Skin of body (tissue), 3 donors: ENCODE measurements at places on chromosomes 11 and 22. TPM values are rescaled to one million over a fixed set of nuclear protein-coding genes. Genes with fewer than 3 reads are reported as not detected.
A peak's percentile ranks its signal among the peaks of the same experiment; 100 is the strongest.

SSTR3 gene
- total RNA-seq, result not detected

DNA sequence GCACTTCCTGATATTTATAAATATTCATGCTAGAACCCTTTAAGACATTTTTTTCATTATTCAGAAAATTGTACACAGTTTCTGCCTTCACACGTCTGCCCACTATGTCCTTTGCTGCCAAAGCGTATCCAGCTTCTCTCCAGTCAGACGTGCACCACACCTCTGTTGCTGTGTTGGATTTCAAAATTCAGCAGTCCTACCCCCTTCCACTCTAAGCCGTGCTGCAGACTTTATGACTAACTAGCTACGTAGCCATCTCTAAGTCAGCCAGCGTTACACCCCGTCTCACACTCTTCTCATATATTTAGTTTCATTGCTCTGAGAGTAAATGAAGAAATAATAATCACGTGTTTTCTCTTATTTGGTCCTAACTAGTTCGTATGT, 28.2 kb upstream of the OPCML start:
- DNase-seq, result peak; percentile 26

GRCh38 chr11:2248242-2248641, 22.1 kb downstream of the ASCL2 start:
- no peak for DNase-seq

DNA sequence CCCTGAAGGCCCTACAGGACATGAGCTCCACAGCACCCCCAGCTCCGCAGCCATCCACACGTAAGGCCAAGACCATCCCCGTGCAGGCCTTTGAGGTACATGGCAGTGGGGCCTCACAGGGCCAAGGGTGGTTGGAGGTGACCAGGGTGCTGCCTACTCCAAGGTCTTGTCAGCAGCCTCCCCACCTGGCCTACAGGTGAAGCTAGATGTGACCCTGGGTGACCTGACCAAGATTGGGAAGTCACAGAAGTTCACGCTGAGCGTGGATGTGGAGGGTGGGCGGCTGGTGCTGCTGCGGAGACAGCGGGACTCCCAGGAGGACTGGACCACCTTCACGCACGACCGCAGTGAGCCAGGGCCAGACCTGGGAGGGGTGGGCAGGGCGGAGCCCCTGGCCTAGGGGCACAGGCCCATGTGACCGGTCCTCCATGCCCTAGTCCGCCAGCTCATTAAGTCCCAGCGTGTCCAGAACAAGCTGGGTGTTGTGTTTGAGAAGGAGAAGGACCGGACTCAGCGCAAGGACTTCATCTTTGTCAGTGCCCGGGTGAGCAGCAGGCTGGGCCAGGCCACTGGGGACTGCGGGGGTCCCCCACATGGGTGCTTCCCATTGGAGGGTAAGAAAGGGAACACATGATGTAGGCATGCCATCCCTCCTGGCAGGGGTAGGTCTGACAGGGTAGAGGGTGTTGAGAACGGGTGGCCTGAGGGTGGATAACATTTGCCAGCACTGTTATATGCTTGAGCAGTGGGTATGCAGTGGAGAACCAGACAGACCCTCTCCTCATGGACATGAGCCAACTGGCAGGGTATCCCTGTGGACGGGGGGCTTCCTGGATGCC, 5.6 kb downstream of the INPPL1 start:
- no peak for DNase-seq

CCDC116 gene
- total RNA-seq, result 0.20 TPM

CABP4 gene
- total RNA-seq, result 0.49 TPM

DNA sequence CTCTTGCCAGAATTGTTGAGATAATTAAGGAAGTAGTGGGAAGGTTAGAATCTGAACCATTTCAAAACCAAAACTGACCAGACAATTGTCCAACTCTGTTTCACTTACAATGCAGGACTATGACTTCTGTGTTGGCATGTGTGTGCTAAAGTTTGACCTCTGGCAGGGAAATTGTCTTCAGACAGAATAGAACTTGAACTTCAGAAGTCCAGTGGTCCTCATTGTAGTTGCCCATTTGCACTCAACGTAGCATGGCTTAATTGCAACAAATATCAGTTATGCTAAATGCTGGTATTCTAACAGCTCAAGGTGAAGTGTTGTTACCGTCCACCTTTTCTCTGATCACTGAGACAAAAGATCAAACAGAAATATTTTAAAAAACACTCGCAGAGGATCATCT, 47.2 kb downstream of the BLID start:
- DNase-seq, result no peak

- no peak for DNase-seq
Observed at GRCh38 chr11:75269367-75269660, 28.7 kb downstream of the TPBGL start.

GRCh38 chr22:29202212-29203192, 3.2 kb upstream of the EMID1 start:
- DNase-seq, result no peak

GRCh38 chr11:114194702-114195101, 101.5 kb upstream of the NNMT start:
- no peak for DNase-seq

UNC93B1 gene
- 7.0 TPM for total RNA-seq

GRCh38 chr11:6855971-6856541, 6.8 kb upstream of the OR10A2 start:
- DNase-seq, result no peak

MMP13 gene
- not detected for total RNA-seq

GRCh38 chr11:73399636-73400035, 23.4 kb downstream of the RELT start:
- DNase-seq, result no peak

DNA sequence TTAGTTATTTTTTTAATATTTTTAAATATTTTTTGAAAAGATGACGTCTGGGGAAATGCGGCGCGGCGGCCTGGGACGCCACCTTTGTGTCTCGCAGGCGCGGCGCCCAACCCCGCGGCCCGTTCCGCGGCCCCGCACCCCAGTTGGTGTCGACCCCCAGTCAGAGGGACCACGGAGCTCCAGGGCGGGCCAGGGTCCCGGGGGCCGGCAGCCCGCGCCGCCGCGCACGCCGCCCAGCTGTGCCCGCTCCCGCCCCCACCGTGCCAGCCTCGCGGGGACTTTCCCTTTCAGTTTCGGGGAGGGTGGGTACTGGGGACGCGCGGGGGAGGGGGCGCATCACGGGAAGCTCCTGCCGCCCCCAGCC, 1.6 kb downstream of the CCND1 start:
- DNase-seq, result no peak

DNA sequence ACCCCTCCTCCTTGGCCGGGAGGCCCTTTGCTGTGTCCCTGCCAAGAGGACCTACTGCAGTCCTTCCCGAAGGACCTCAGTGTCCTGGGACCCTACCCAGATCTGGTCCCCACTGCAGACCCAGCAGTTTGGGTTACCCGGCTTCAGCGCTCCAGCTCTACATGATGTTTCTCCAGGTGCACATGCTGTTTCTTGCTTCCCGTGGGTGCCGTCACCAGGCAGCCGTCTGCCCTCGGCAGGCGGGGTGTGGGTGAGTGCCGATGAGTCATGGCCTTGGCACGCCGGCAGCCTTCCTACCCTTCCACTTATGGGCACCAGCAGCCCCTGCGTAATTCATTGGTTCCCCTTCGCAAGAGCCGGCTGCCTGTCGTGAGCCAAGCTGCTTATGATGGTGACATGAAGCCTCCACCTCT, 101.8 kb downstream of the BCR start:
- no peak for DNase-seq

DNA sequence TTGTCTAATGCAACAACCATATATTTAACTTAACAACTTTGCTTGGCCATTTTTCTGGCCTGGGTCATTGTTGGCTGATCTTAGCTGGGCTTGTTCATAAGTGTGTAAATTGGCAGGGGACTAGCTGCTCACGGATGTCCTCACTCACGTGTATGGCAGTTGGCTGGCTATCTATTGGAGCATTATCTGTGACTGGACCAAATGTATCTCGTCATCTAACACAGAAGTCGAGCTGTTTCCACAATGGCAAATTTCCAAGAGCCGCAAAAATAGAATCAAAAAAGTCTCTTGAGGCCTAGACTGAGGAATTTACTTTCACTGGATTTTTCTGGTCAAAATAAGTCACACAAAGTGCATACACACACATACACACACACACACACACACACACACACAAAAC, 893.3 kb downstream of the FAM181B start:
- no peak for DNase-seq

CYTH4 gene
- 13.2 TPM for total RNA-seq
